ENCODE measurements at places on chromosomes 1 and 21.

DNA sequence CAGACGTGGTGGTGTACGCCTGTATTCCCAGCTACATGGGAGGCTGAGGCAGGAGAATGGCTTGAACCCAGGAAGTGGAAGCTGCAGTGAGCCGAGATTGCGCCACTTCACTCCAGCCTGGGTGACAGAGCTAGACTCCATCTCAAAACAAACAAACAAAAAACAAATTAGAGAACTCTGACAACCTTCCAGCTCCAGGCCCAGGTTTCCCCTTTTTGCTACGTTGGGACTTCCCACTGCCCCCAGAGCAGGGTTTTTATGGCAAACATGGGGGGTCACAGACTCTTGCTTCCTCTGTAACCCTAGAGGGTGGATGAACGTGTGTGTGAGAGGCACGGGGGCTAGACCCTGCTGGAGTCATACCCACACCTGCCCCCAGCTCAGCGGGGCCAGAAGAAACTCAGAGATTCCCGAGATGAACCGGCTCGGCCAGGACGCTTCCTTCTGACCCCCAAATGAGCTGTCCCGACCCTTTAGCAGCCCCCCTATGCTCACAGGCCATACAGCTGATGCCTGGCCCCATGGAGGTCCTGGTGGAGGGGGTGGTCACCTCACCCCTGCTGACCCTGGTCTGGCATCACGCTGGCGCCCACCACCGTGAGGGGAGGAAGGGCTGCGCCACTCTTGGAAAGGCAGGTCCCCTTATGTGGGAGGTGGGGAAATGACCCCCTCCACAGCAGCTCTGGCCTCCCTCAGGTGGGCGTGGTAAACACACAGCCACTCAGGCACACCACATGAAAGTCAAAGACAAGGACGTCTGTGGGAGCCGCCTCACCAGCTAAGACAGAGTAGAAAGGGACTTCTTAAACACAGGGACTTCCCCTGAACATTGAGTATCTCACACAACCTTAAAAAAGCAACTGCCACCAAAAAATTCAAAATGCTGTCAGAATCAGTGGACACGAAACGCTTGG is 7.1 kb downstream of the GPR157 start:
- no peak for DNase-seq

- DNase-seq, result no peak
Measured at GRCh38 chr1:247487057-247487456, 29.2 kb upstream of the OR2B11 start.

DNA sequence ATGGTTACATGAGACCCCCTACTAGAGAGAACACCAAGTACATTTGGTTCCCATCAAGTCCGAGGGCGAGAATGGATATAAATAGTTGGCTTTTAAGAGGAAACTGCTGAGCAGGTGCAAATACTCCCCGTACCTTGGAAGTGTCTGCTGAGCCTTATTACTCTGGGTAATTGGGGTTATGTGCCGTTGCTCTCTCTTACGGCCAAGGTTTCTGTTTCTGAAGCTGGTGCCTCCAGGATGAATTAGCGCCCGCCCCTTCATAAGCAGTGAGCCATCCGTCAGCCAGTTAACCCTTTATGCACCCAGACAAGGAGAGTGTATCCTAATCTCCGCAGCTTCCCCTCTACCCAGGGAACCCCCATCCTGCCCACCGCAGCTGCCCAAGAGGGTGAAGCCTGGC is 90.4 kb upstream of the AJAP1 start:
- DNase-seq, result no peak

DNA sequence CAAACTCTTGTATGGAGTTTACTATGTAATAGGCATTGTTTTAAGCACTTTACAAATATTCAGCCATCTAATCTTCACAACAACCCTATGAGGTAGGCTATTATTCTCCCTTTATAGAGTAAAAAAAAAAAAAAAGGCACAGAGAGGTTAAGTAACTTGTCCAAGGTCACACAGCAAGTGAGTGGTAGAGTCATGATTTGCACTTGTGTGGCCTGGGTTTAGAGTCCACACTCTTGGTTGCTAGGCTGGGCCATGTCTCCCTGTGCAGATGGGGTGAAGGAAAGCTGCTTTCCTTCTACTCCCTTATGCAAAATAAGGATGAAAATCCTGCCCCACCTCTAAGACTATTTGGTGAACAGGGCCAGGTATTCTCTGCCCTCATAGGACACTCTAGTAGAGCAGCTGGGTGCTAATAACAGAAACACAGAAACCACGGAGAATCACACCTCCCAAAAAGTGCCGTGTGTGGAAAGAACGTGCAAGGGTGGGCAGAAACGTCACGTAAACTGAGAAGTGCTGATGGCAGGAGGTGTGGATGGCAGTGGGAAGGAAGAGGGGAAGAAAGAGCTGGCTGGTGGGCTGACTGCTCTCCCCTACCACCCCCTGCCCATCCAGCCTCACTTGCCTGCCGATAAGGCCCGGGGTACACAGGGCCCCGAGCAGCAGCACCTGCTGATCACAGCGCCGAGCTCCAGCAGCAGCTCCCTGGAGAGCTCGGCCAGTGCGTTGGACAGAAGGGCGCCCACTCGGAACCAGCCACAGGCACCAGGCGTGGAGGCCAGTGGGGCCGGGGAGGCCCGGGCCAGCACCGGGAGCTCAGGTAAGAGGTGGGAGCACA is 28.3 kb upstream of the VPS13D start:
- no peak for DNase-seq

DNA sequence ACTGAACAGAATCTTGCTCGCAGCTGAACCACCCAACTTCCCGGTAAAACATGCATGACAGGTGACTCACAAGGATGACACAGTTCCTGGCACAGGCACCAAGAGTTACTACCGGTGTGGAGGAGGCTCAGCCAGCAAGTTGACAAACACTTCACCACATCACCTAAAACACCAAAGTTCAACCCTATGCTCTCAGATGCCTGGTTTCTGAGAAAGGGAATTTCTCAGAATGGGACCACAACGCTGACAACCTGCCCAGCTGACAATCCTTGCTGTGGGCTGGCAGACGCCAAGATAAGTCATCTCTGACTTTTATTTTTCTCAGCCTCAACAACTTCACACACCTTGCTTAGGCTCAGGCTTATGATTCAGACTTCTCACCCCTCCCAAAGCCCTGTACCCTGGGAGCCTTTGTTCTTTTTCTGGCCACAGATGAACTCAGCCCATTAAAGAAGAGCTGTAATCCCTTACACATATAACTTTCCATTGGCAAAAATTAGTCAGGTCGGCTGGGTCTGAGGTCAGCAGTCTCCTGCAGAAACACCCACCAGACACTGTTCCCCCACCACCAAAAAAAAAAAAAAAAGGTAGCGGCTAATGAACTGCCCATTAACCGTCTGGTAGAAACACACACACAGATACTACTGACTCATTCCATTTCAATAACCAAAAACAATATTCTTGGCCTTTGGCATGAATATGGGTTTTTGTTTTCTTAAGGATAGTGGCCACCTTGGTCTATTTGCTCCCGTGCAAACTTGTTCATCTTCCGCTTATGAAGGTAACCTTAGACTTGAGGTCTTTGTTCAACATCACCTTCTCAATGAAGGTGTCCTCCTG is 10.8 kb upstream of the TIAM1 start:
- DNase-seq, result peak; percentile 25

DNA sequence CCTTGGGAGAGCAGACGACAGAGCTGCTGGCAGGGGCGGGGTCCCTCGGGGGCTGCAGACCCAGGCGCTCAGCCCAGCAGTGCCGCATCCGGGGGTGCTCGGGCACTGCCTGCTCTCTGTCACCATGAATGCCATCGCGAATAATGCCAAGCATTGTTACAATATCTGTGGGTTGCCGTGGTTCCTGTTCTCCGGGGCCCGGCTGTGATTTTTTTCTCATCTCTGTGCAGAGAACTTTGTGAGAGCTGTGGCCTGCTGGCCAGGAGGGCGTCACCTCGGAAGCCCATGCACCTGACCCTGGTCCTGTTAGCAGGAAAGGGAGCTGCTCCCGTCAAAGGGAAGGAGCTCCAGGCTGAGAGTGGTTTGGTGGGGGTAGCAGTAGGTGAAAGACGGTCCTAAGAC is 70.4 kb downstream of the PRDM16 start:
- DNase-seq, result no peak

DNA sequence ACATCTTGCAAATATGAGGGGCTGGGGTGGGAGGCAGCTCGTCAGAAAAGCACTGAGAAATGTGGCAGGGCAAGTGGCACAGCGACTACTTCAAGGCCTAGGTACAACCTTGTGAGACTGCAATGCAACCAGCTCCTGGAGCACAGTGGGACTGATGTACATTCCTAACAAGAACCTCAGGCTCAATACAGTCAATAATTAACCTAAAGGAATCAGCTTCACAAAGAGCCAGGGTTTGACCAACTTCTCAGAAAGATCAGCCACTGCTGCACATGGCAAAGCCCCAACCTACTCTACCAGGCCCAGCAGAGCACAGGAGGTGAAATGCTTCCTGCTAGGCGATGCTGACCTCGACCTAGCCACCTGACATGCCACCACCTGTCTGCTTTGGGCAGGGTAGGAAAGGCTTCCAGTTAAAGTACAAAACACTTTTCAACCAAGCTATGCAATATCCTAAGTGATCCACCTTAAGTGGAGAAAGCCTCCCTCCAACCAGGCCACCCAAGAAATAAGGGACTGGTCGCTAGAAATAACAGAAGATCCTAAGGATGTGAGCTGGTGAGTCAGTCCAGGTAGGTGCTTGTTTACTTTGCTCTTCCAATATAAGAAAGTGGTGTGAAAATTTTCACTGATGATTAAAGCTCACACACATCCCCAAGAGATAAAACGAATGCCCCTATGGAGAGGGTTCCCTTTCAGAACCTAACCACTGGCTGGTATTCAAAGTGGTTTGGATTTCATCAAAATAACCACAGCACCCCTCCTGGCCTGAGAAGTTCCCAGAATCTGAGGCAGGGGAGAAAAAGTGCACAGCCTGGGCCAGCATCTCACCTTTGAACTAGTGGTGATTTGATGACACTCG is 2.1 kb downstream of the RIPK4 start:
- DNase-seq, result no peak

GRCh38 chr1:56202186-56202585 is 377.2 kb downstream of the PLPP3 start:
- DNase-seq, result no peak

- peak; percentile 63 for DNase-seq
Measured at GRCh38 chr1:180927348-180927747, 14.7 kb downstream of the KIAA1614 start.

DNA sequence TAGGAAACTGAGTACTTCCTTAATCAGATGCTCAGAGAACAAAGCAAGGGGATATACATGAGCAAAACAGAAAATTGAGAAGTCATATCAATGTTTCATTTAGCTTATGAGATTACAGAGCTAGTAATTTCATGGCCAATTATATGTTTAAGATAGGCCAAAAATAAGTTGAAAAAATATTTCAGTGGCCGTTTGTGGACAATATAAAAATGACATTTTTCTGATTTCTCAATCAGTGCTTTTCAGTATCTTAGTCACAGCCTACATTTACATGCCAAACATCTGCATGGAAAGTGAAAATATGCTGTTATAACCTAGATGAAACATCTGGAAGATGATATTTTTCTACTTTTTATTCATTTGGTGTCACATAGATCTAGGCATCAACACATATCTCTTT is 192.5 kb downstream of the HLX start:
- no peak for DNase-seq

DNA sequence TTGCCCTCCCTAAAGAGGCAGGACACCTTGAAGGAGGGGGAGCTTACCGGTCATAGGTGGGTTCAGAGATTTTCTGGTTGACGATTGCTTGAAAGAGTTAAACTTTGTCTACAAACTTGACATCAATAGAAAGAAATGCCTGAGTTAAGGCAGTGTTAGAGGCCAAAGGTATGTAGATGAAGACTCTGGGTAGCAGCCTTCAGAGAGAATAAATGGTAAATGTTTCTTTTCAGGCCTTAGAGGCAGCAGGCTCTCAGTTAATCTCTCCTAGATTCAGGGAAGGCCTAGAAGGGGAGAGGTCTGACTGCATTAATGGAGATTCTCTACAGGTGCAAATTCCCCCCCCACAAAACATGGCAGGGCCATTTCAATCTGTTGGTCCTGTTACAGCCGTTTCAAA is 27.7 kb downstream of the MX1 start:
- DNase-seq, result no peak

GRCh38 chr1:71053758-71054157 is 6.1 kb upstream of the PTGER3 start:
- DNase-seq, result no peak

DNA sequence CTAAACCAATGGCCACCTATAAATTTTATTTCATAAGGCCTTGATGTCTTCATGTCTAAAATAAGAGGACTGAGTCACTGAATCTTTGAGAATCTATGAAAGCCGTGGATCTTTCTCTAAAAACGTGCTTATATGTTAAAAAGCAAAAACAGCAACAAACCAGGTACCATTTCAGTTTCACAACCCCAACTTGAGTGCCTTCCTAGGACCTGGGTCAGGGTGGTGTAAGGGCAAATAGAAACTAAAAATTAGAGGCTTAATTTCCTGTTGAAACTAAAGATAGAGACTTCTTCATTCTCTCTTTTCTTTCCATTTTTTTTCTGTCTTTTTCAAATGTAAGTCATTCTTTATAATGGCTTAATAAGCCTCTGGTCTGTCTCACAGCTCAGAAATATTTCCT is 27.2 kb upstream of the PGBD5 start:
- DNase-seq, result no peak

GRCh38 chr21:44013380-44014088 is 1.4 kb downstream of the TRAPPC10 start:
- no peak for DNase-seq

DNA sequence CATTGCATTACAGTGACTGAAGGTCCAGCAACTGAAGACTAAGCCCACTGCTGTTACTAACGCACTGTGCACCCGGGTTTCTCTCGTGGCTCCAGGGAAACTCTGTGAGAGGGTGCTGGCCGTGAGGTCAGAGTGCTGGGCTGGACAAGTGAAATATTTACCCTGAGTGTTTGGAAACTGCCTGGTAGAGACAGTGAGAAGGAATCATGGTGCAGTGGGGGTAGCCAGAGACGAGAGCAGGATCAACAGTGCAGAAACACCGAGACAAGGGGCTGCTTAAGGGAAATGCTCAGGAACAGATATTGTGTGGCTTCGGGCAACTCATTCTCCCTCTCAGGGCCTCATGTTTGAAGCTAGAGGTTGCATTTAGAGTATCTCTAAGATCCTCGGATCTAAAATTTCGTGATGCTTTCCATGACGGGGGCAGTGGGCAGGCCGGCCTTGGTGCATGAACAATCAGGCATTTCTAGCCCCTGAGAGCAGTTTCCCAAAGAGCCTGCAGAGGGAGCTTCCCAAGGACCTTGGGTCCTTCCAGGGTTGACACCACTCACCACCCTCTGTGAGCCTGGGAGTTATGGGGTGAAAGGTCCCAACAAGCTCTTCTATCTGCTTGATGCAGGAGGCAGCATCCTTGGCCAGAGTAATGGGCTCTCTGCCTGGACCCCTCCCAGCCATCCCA is 9.7 kb downstream of the CD2 start:
- DNase-seq, result no peak
